CD4-positive, alpha-beta T cell treated with Interleukin-4 for 1 hour (primary cell): ENCODE measurements at places on chromosomes 6 and 20.
A peak's percentile ranks its signal among the peaks of the same experiment; 100 is the strongest.

DNA sequence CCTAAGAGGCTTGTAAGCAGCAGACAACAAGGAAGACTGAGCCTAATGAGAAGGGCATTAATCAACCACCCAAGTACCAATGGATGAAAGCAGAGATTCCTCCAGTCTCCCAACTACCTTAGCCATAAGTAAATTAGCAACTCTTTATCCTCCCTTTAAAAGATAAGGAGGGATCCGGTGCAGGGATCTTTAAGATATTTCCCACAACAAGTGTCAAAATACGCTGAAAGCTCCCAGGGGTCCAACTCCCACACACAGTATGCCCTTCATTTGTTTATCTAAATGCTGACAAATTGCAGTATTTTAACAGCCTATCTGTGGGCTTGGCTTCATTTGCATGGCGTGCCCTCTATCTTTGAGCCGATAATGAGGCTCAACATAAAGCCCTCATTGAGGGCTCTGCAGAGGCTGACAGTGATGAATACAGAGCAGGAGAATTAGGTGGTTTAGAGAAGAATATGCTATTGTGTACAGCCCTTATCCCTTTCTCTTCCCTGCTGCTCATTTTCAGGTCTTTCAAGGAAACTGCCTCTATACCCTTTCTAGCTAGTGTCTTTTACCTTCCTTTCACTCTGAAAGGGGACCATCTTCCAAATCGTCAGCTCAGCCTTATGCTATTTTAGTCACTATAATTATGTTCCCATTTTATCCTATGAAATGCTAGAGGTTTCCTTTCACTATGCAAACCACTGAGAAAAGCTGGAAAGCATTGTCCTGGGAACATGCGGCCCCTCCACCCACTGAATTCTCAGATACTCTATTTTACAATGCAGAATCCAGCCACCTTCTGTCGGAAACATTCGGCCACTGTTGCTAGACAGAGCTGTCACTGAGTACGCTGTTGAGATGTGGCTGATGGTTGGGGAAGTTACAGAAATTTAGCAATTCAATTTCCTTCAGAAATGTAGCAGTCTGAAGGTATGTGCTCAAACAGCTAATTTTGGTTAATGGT, 575.2 kb upstream of the JAG1 start:
- DNase-seq = no peak

- peak; percentile 10 for DNase-seq
Observed at GRCh38 chr20:32968478-32969241, 35.6 kb downstream of the SUN5 start.

- DNase-seq = no peak
Observed at GRCh38 chr6:79544299-79544927, 7.2 kb upstream of the LCA5 start.

DNA sequence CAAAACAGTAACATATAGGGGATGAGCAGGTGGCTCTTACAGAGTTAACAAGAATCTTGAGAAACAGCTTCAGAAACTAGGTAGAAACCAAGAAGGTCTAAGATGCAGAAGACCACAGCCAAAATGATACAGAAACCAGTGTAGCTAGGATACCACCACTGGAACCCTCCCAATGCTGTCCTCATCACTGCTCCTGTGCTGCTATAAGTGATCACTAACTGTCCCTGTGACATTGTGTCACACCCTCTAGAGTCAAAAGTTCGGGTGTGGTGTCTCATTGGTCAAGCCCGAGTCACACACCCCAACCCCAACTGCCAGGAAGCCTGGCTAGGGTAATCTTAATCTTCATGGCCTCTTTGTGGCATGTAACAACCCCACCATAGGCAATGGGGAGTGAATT, 153.1 kb downstream of the RCAN2 start:
- no peak for DNase-seq

DNA sequence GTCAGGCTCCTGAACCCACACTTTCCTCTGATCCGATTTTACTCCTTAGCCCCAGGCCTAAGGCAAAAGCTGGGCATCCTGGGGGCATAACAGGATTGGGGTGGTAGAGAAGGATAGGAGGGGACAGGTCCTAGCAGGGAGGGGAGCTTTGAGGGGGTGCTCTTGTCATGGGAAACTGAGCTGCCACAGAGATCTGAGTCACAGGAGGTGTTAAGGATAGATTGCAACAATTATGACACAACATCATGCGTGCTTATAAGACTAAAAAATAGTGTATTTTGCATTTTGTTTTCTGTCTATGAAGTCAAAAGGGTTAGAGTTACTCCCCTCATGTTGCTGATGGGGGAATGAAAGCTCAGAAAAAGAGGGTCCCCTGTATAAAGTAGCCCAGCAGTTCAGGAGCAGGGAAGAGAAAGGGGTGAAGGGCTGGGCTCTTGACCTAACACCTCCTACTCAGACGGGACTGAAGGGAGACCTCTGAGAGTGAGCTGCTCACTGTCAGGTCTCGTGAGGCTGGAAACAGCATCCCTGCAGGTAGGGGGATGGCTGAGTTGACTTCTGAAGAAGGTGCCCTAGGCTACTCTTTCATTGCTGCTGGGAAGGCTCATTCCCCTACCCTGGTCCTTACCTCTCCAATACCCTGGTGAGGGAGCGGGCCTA, 2.0 kb downstream of the GLP1R start:
- no peak for DNase-seq

DNA sequence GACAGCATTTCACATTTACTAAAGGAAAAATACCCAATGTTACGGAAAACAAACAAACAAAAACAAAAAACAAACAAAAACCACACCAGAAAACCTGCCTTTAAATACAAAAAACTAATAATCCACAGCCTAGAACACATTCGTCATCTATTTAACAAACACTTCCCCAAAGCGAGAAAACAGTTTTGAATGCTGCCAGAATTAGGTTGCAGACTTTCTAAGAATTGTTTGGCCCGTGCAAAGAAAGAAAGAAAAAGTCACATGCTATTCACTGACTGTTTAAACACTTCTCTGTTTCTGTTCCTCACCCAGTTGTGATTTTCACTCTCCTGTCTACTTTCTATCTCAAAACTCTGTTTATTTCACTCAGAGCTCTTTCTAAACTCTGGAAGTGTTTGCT, 52.5 kb downstream of the BCAS1 start:
- DNase-seq = no peak

DNA sequence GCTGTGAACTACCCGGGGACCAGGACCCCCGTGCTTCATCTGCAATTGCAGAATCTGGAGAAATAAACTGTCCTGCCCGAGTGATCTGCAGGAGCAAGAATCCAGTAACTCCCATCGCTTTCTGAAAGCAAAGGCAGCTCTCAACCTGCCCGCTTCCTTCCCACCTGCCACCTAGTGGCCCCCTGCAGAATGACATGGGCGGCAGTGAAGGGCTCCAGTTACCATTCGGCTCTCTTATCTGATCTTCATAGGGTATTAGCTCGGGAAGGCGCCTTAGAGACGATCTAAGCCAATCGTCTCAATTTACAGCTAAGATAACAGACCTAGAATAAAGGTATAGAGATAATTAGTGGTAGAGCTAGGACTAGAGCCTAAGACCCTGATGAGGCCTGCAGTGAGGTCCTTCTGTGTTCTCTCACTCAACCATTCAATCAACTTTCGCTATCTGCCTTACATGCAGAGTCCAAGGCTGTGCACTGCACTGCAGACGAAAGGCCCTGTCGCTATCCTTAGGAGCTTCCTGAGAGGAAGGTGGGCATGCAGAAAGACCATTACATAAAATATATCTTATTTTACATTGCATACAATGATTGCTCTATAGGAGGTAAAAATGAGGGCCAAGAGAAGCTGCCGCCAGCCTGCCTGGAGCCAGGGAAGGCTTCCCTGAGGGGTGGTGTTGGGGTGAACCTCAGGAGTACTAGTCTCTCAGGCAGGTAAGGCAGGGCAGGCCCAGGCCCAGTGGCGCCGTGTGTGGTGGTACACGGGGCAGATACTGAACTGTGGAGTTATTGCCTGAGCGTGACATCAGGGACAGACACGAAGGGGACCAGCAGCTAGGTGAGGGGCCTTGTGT, 7.1 kb upstream of the PSMG4 start:
- peak; percentile 80 for DNase-seq

GRCh38 chr6:167683028-167683862, 143.5 kb upstream of the AFDN start:
- no peak for DNase-seq

DNA sequence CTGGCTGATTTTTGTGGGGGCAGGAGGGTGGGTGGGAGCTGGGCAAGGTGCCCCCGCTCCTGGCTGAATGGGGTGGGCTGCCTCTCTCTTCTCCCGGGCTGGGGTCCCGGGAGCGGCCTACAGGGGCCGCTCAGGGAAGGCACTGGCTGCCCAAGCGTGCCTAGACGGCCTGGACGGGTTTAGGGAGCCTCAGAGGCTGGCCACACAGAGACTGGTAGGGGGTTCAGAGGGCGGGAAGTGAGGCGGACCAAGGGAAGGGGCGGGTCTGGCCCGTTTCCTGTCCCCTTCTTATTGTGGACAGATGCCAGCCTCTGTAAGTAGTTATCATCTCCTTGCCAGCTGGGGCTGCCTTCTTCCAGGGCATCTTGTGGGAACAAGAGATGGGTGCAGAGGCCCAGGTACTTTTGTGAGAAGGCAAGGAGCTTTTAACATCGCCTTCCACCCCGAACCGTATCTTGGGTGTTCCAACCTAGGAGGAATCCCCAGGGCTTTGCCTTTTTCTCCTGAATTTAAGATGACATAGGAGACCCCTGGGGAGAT, 437 bp downstream of the CD40 start:
- no peak for DNase-seq

GRCh38 chr6:142118328-142118727, 14.4 kb upstream of the GJE1 start:
- no peak for DNase-seq

GRCh38 chr6:149651056-149651455, 2.5 kb upstream of the KATNA1 start:
- no peak for DNase-seq
